HT1080 (cell line): ENCODE measurements at places on chromosomes 16 and 17.

DNA sequence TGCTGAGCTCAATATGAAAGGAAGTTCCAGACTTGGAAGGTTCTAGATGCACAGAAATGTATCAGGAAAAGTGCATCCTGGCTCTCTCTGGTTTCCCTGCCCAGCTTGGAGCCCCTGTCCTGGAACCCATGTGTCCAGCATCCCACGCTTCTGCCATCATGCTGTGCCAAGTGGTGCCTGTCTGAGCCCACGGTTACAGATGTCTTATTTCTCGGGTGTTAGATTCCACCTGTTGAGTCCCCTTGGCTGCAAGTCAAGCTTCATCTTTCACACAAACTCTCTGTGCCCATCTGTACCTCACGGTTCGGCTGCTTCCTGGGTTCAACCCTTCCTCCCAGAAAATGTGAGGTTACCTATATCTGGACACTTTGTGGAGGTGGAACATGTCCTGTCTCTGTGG, 22.5 kb downstream of the OR1D5 start:
- DNase-seq, result no peak

DNA sequence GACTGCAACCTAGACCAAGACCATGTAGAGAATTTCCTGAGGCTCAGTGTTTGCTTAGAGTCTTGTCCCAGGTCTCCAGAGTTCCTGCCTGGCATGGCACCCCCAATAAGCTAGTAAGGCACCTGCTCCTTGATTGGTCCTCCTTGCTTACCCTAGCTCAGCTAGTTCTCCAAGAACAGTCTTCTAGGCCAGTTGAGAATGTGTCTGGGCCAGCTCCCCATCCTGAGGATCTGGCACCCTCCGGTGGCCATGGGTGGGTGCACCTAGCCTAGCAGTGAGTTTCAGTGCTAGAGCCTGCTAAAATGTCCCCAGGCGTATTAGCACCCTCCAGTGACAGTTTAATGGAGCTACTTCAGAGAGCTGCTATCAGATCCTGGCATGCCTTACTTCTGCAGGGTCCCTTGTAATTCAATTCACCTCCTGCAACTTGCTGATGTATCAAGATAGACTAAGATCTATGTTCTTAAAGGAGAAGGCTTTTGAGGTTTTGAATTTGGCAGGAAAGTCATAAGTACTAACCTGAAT, 44.4 kb upstream of the MED13 start:
- peak; percentile 83 for DNase-seq

GRCh38 chr16:70777496-70777895, 23.5 kb downstream of the VAC14 start:
- DNase-seq, result no peak

DNA sequence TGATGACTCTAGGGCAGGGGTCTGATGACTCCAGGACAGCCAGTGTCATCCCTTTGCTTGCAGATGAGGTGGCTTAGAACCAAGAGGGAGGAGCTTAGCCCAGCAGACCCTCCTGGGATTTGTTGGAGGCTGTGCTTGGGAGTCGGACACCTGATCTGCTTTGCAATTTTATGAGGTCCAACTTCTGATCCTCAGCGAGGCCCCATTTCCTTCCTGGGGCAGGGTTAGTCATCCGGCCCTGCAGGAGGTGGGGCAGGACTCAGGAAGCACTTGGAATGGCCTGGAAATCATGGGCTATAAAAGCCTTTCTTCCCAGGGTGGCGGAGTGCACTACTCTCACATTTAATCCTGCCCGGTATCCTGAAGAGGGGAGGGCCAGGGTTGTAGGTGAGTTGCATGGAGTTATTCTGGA, 168.5 kb downstream of the MSI2 start:
- peak; percentile 94 for DNase-seq

- no peak for DNase-seq
Measured at GRCh38 chr17:31415640-31416502, 24.4 kb downstream of the RAB11FIP4 start.

DNA sequence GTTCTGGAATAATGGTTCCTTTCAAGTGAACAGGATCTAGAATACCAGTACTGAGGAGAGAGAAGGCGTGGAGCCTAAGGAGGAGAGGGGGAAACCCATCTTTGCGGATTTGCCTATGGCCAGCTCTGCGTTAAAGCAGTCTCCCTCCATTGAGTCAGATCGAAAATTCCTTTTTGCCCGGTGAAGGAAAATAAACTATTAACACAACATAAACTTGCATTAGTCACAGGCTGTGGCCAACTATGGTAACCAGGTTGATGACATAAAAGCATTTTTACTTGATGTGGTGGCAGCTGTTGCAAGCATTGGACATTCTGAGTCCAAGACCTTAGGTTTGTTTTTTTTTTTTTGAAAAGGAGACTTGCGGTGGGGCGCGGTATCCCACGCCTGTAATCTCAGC, 8.9 kb downstream of the LDAF1 start:
- peak; percentile 93 for DNase-seq

GRCh38 chr16:30875871-30876801, 17.7 kb downstream of the BCL7C start:
- DNase-seq, result peak; percentile 27

- no peak for DNase-seq
Measured at GRCh38 chr17:79715098-79715942, 15.4 kb upstream of the ENPP7 start.

DNA sequence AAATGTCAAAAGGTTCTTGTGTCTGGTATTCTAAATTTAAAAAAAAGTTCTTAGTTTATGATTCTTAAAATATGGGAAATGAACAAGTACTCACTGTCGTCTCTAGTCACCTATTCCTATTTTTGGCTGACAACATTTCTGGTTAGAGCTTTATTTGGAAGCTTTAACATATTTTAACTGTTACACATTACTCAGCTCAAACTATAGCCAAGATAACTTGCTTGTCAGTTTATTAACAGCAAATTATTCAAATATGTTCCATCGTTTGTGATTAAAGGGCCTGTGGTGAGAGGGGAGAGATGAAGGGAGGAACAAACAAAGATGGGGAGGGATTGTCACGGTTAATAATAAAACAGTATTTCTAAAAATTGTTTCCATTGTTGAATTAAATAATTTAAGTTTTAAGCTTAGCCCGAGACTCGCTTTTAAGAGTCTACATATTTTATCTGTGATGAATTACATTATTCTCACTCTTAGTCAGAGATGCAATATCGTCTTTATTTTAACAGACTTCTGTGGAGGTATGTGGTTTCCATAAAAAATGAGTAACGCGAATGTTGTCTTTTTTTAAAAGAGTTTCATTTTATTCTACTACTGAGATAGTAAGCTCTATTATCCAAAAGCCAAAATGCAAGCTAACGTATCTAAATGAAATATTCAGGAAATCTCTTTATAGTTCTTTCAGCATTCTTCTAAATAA, 321.9 kb upstream of the PMFBP1 start:
- DNase-seq, result peak; percentile 35

GRCh38 chr16:13510425-13511151, 409.4 kb upstream of the ERCC4 start:
- no peak for DNase-seq

DNA sequence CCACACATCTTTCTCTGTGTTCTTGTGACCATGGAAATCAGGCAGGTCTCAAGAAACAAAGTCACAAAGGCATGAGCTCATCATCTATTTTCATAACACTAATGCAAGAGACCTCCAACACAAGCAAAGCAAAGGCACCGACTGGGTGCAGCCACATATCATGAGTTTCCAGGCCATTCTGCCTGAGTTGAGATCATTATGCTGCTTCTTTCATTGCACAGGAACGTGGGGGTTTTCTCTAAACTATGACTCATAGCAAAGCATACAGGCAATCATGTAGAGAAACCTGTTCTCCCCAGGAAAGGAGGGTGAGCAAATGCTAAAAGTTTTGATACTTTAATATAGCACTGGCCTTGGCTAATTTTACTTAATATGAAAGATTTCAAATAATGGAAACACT, 60.7 kb downstream of the GRIN2A start:
- peak; percentile 30 for DNase-seq

DNA sequence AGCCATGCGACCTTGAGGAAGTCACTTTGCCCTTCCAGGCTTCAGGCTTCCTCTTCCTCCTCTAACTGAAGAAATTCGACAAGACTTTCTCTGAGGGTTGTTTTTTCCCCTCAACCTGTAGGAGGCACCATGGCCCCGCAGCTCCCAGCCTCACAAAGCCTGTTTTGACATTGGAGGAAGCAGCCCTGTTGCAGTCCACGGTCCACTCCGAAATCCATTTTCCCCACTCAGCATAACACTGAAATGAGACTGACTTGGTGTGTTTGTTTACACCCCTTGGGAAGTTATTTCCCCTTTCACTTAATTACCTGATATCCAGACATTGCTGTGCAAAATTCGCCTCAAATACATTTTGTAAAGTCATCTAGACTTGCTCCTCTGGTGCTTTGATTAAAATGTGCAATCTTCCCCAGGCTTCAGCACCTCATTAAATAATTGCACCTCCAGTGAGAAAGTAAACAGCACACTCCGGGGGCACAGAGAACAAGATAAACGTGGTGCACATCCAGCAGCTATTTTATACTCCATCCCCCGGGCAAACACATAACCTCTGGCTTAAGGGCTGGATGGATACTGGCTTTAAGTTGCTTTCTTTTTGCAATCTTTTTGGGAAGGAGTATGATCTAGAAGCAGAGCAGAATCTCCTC, 41.4 kb upstream of the PIRT start:
- DNase-seq, result no peak

GRCh38 chr16:23796941-23797340, 38.8 kb upstream of the PRKCB start:
- no peak for DNase-seq
